A549 (cell line): ENCODE measurements at places on chromosomes 16 and 17. TPM values are rescaled to one million over a fixed set of nuclear protein-coding genes. Genes with fewer than 3 reads are reported as not detected.

DNA sequence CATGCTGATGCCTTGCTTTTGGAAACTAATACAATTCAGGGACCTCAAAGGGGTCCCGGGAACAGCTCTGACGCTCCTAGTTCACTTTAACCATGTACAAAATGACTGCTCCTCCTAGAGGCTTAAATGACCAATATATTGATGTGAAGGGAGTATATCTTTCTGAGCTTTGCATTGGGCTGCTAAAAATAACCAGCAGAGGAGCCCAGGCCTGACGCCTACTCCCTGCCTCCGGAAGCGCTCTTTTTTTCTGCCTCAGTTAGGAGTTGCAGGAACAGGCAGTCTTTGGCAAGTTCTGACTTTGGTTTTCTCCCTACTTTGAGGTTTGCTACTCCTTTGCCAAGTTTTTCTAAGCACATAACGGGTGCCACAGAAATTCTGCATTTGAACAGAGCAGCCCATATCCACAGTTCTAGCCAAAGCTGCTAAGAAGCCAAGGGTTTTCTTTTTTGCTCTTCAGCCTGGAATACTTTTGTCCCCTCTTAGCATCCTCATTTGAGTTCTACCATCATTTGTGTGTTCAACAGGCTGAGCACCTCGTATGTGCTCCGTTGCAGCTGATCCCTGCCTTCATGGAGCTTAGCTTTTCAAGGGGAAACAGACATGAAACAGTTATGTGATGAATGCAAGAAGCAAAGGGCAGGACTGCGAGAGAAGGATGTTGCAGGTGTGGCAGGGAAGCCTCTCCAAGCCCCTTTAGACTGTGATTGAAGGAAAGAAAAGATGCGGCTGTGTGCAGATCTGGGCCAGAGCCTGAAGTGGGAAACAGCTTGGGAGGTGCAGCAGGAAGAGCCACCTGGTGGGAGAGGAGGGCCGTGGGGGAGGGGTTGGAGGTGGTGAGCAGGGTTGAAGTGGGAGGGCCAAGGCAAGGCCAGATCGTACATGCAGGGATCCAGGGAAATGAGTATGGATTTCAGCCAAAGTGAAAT is 2.8 kb upstream of the NAGPA start:
- no peak for DNase-seq

The SOST gene
- 0.05 to 0.07 TPM (median 0.05 TPM) in 3 replicates for polyA plus RNA-seq

GRCh38 chr16:2490190-2491105 is 15.5 kb downstream of the TBC1D24 start:
- DNase-seq = no peak

- no peak for DNase-seq
These were observed 9.5 kb downstream of the KRT32 start for GRCh38 chr17:41457676-41458075.

DNA sequence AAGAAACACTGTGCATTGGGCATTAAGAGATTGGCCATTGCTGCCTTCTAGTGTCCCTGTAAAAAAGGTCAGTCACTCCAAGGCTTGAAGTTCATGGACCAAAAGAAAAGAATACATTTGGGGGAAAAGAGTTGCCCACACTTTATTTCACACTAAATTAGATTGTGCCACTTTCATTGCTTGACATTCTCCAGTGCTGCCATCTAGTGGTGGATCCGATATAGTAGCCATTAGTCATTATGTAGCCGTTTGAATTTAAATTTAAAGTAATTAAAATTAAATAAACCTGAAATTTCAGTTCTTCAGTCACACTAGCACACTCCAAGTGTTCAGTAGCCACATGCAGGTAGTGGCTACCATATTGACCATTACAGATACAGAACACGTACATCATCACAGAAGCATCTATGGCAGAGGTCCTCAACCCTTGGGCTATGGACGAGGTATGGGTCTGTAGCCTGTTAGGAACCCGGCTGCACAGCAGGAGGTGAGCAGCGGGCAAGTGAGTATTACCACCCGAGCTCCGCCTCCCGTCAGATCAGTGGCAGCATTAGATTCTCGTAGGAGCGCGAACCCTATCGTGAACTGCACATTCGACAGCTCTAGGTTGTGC is 21.9 kb upstream of the CDH5 start:
- no peak for DNase-seq

DNA sequence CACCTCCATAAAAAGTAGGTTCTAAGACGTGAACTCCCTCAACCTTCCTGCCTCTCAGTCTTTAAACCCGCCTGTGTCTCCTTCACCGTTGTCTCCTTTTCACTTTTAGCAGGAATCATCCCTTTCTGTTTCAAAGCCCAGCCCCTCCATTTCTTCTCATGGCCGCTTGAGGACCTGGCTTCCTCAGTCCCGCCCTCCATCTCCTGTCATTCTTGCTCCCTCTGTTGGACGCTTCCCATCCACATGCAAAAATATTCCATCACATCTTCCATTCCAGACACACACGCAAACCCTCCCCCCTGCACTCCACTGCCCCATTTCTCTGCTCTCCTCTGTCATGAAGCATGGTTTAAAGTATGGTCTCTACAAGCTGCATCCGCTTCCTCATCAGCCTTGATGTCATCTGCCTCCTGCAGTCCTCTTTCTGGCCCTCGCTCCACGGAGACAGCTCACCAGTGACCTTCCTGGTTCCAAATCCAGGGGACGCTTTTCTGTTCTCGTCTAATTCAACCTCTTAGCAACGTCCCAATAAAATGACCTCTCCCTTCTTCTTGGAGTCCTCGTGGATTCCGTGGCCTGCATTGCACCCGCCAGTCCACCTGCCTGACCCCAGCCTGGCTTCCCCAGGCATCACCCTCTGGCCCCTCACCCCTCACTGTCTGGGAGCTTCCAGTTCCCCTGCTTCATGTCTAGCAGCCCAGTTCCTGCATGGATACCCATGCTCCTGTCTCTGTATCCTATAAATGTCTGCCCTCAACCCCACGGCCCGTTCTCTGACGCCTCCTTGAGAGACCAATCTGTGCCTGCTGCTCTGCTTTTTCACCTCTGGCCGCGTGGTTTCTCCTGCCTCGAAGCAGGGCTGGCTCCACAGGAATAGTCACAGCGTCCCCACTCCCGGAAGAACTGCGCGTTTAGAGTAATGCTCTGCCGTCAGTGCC is 26.2 kb downstream of the ANKRD40 start:
- peak; percentile 91 for DNase-seq

The LITAF gene
- 197 to 227 TPM (median 218 TPM) in 3 replicates for polyA plus RNA-seq

The SLC52A1 gene
- polyA plus RNA-seq = 1.0 to 1.4 TPM (median 1.3 TPM) in 3 replicates
